ENCODE measurements at places on chromosomes 4 and X.

DNA sequence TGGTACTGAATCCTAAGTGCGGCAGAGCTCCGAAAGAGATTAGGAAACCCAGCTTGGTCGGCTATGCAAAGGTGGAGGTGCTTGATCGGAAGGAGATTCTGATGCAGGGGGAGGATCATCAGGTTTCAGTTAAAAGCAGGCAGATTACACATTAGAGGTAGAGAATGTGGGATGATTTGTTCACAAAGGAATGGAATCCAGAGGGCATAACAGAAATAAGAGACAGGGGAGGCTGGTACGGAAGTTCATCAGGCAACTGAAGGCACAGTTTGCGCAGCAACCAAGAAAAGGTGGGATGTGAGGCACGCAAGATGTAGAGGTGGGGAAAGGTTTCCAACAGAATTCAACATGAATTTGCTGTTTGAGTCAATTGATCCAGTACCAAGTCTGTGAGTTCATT is 424 bp upstream of the ZNF330 start:
- DNase-seq = no peak

GRCh38 chrX:11438767-11439166 is 145.6 kb downstream of the AMELX start:
- no peak for DNase-seq

GRCh38 chrX:21438792-21439191 is 64.6 kb downstream of the CNKSR2 start:
- DNase-seq = no peak

DNA sequence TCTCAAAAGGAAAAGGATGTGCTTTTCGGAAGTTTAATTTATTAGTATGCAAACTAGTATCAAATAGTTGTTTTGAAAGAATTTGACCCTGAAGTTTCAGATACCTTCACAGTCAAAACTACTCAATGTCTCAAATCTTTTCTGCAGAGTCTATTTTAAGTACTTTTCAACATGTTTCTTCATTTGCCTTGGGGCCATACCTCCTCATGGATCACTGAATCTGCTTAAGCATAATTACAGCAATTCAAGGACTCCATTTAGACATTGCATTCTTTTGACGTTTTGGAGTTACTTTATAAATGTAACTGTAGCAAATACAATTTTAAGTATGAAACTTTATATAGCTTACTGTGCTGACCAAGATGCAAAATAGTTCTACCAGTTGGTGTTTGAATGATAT is 25.5 kb downstream of the PALLD start:
- DNase-seq = no peak

DNA sequence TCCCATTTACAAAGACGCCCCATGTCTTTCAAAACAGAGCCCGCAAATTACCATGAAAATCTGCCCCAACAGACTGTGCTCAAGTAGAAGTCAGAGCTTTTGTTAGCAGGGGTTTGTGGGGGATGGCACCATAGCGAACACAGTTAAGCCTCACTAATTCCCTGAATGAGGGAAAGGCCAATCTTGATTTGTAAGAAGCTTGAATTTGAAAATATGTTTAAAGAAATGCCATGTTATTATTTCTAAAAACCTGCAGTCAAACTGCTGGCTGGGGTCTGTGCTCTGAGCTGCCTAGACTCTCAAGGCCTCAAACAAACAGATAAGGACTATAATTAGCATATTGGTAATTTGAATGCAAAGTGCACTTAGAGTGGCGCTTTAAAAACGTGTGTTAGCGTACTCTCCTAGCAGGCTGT is 9.4 kb upstream of the PAK3 start:
- DNase-seq = no peak

DNA sequence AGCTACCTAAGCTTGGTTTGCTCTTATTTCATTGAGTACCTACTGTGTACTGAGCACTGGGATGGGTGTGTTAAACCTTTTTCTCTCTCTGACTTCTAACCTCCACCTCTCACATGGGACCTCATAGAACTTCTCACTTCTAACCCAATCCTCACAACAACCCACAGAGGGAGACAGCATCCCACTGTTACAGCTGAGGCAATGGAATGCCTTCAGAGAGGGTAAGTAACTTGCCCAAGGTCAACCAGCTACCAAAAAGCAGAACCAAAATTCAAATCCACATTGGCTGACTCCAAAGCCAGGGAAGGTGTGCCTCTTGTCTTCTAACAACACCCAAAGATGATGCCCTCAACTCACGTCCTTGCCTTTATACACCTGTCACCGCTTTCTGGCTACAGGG is 5.4 kb downstream of the SEL1L3 start:
- DNase-seq = no peak

DNA sequence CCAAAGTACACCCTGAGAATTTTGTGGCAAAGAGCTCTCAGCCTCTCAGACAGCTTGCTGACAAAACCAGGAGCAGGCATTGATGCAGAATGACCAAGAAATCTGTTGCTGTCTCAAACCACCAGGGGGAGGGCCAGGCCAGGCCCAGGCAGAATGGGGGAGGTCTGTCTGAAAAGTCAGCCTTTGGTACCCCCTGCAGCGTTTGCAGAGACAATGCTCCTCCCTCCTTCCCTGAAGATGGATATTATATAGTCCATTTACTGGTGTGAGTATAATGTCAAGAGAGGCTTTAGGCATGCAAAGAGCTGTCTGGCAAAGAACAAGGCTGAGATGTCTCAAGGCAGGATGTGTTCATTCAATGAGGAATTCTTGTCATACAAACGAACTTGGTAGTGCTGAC is 52.9 kb upstream of the TRPC5OS start:
- DNase-seq = no peak

GRCh38 chrX:10167573-10167972 is 10.8 kb downstream of the CLCN4 start:
- no peak for DNase-seq

GRCh38 chr4:141912831-141913230 is 276.4 kb downstream of the IL15 start:
- no peak for DNase-seq

GRCh38 chr4:74033739-74034138 is 4.8 kb downstream of the CXCL3 start:
- no peak for DNase-seq

Data from stimulated activated CD8-positive, alpha-beta memory T cell treated with anti-CD3 and anti-CD28 coated beads, Interleukin-4, amount 100 ng/mL, for 1 hour (primary cell).